Dermis microvascular lymphatic vessel endothelial cell (primary cell): ENCODE measurements at places on chromosomes 6 and 20. TPM values are rescaled to one million over a fixed set of nuclear protein-coding genes. Genes with fewer than 3 reads are reported as not detected.
A peak's percentile ranks its signal among the peaks of the same experiment; 100 is the strongest.

- peak; percentile 40 for DNase-seq
These were observed 47.4 kb downstream of the GMDS start for GRCh38 chr6:2197984-2198383.

The PSORS1C2 gene
- total RNA-seq = not detected in 2 replicates

The OLIG3 gene
- total RNA-seq = not detected in 2 replicates

The BTN1A1 gene
- not detected in 2 replicates for total RNA-seq

The NOX3 gene
- total RNA-seq = not detected in 2 replicates

The RNF39 gene
- not detected in 2 replicates for total RNA-seq

DNA sequence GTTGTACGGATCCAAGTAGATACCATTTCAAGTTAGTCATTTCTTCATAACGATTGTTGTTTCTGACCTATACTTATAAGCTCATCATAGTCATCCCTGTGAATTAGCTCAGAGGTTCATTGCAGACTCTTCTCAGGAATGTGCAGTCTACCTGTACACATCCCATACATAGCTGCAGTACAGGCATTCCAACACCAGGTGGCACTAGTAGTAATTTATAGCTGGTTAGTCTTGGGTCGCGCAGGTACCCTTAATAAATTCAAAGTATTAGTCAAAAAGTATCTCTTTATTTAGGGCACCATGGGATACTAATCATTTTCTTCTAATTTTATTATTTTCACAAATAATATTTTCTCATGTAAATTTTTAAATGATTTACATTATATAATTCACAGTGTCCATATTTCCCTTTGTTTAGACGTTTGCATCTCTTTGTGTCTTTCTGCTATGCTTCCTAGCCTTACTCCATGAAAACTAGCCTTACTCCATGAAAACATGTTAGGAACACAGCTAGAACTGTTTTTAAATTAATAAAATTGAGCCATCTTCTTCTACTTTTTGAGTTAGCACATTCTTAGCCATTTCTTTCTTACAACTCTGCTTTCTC lies 128.6 kb upstream of the FAM83B start:
- DNase-seq = peak; percentile 57

The RAB22A gene
- 9.1 and 11.1 TPM in 2 replicates for total RNA-seq

DNA sequence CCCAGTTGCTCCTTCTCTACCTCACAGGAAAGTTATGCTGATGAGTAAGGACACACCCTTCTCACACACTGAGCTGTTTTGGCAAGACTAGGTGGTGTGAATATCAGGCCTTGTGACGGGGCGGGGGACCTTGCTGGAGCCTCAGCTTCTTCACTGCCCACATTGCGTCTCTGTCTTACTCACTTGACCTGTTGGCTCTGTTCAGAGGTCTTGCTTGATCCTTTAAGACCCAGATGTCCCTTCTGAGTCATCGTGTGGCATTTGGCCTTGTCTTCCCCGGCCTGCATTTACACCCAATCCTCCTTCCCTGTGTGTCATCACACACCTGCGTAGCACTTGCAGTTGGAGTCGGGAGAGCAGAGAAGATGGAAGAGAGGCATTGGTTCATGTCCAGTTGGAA lies 8.3 kb upstream of the PRND start:
- no peak for DNase-seq

DNA sequence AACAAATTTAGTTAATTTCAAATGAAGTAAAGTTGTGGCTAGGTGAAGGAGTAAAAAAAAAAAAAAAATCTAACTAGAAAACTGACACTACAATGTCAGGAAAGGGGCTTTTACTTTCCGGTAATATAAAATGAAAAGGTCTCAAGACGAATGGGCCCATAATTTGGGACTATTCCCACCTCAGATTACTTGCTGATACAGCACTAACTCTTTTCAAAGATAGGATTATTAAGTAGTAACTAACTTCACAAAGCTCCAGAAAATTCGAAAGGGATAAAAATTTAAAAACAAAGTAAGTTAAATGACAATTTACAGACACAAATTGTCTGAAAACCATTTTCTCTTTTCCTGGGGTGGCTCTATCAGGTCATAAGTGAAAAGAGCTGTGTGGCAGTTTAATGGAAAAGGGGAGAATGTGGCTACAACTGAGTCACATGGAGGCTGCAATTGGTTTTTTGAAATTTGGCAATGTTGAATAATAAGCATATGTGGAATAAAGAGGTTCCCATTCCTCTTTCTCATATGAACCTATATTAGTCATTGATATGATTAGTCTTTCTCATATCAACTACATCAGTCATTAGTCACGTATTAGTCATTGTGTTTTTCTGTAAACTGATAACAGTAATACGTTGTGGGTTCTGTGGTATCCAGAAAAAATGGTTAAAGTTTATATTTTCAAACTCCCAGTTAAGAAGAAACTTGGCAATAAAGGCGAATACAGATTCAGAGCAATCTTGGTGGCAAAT lies 78.0 kb downstream of the RWDD2A start:
- no peak for DNase-seq

The SCP2D1 gene
- total RNA-seq = not detected in 2 replicates

DNA sequence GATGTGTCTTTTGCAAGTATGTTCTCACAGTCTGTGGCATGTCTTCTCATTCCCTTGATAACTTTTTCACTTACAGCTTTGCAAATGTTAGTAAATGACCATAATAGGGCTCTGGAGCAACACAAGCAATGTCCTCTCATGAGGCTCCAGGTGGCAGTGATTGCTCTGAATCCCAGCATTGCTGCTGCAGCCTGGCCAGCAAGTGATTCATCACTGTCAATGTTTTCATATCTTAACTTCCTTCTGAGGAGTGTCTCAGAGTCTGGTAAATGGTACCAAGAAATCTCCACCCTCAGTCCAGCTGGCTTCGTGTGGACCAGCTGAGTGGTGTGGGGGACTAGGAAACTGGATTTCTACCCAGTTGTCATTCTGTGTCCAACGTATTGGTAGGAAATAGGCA lies 139.6 kb downstream of the MYLK4 start:
- DNase-seq = no peak
